ENCODE measurements at places on chromosomes 6 and 20.
A peak's percentile ranks its signal among the peaks of the same experiment; 100 is the strongest.

GRCh38 chr20:20744170-20744725, 31.8 kb upstream of the RALGAPA2 start:
- DNase-seq, result no peak
- peak overlapping the region; percentile 91 for H3K27ac ChIP-seq
- peaks cover 6% of the 10 kb centered on the region for H3K27me3 ChIP-seq
- H3K36me3 ChIP-seq, result no peaks in the 10 kb centered on the region
- H3K4me1 ChIP-seq, result peaks cover 39% of the 10 kb centered on the region

GRCh38 chr20:23129266-23129665, 43.1 kb upstream of the CD93 start:
- H3K36me3 ChIP-seq, result no peaks in the 10 kb centered on the region
- no peak for DNase-seq
- peaks cover 80% of the 10 kb centered on the region for H3K4me1 ChIP-seq
- H3K27ac ChIP-seq, result peak overlapping the region; percentile 87
- no peaks in the 10 kb centered on the region for H3K27me3 ChIP-seq

DNA sequence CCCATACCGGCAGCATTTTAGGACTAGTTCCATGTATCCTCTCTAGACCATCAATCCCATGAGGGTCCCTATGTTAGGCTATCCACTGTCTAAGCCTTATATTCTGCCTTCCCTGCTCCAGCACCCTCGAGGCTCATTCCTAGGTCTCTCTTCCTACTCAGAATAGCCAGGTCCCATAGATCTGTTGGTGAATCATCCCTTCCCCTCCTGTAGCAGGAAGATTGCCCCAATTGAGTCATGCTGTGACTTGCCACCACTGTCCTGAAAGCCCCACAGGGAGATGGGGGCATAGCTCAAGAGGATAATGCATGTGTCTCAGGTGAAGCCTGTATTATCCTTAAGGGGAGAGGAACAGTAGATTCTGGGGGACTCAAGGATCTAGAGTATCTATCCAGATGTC, 143.1 kb upstream of the MOCS1 start:
- no peak overlapping the region for H3K27ac ChIP-seq
- no peak for DNase-seq
- H3K4me3 ChIP-seq, result no peak overlapping the region
- H3K27me3 ChIP-seq, result peaks cover 75% of the 10 kb centered on the region
- H3K4me1 ChIP-seq, result no peaks in the 10 kb centered on the region
- H3K36me3 ChIP-seq, result no peaks in the 10 kb centered on the region

GRCh38 chr6:143539734-143540133, 28.2 kb upstream of the FUCA2 start:
- H3K27me3 ChIP-seq, result no peaks in the 10 kb centered on the region
- H3K36me3 ChIP-seq, result no peaks in the 10 kb centered on the region
- H3K4me3 ChIP-seq, result no peak overlapping the region
- H3K27ac ChIP-seq, result no peak overlapping the region

- no peak for DNase-seq
- H3K27ac ChIP-seq, result no peak overlapping the region
- peaks cover 31% of the 10 kb centered on the region for H3K27me3 ChIP-seq
- H3K4me3 ChIP-seq, result no peak overlapping the region
- no peaks in the 10 kb centered on the region for H3K4me1 ChIP-seq
Observed at GRCh38 chr6:87881342-87881895, 166.2 kb upstream of the SPACA1 start.

DNA sequence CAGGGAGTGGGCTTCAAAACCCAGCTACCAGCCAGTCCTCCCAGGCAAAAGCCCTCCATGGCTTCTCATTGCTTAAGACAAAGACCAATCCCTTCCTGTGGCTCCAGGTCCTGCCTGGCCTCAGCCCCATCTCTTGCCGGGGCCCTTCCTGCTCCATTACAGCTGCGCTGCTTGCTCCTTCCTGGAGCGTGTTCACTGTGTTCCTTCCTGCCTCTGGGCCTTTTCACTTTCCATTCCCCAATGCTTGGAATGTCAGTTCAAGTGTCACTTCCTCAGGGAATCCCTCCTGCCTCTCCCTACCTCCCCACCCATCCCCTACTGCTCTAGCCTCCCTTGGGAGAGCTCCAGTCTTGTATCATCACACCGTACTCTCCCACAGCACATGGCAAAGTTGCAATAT, 11.1 kb upstream of the ITPR3 start:
- peak overlapping the region; percentile 91 for H3K27ac ChIP-seq
- H3K36me3 ChIP-seq, result no peaks in the 10 kb centered on the region
- no peaks in the 10 kb centered on the region for H3K27me3 ChIP-seq
- no peak overlapping the region for H3K4me3 ChIP-seq
- H3K4me1 ChIP-seq, result peaks cover 45% of the 10 kb centered on the region

DNA sequence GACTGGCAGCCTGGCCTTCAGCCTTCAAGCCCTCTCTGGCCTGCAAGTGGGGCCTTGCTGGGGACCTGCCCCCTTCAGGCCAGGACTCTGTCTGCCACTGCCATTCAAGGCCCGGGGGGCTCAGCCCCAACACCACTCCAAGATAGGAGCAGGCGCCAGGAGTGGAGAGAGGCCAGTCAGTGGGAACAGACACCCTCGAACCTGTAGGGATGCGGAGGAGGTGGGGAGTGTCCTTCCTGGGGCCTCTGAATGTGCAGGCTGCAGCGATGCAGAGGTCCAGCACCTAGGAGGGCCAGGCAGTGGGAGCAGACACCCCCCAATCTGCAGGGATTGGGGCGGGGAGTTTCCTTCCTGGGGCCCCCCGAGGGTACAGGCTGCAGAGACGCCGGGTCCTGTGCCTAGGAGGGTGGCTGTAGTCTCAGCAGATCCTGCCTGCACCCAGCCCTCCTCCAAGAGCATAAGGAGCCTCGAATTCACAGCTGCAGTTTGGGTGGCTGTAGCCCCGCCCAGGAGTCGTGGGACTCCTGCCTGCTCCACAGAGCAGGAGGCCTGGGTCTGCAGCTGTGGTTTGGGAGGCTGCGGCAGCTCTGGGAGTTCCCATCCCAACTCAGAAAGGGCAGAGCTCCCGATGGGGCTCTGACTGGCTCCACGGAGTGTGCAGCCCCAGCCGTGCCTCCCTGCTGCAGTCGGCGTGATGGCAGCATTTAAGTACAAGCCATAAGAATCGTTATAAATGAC, 33.1 kb downstream of the NR2E1 start:
- H3K27ac ChIP-seq, result no peak overlapping the region
- no peaks in the 10 kb centered on the region for H3K36me3 ChIP-seq
- no peak for DNase-seq
- no peak overlapping the region for H3K4me3 ChIP-seq
- peaks cover 12% of the 10 kb centered on the region for H3K27me3 ChIP-seq

DNA sequence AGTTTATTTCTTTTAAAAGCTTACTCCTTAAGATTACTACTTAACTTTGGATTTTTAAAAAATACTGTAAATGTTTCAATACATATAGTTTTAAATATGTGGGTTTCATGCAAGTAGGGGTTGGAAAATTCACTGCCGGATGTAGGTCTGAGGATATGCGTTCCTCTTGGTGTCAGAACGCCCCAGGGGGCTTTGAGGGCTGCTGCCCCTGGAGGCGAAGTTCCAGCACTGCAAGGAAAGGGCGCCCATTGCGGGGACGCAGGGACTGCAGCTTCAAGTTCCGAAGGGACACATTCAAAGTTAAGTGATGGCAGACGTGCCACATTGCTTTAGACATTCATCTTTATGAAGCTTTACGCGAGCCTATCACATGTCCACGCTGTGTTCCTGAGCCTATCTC, 152.9 kb downstream of the SOD2 start:
- peaks cover 23% of the 10 kb centered on the region for H3K27me3 ChIP-seq
- no peaks in the 10 kb centered on the region for H3K4me1 ChIP-seq
- no peak overlapping the region for H3K4me3 ChIP-seq
- no peak overlapping the region for H3K27ac ChIP-seq
- no peaks in the 10 kb centered on the region for H3K36me3 ChIP-seq
- DNase-seq, result no peak

DNA sequence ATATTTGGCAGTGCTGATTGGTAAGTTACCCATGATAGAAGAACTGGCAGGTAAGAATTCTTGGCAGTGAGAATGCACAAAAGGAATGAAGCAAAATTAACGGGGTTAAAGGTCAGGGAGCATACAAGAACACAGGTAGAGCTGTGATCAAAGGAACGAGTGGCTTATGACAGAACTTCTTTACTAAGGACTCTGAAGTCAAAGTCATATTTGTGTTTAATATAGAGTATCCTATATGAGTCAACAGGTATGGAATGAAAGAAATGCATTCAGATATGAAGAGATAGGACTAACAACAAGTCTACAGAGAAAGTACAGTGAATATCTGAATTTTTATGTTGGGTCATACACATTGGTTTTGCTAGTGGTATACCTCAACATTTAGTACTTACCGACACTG, 209.0 kb upstream of the CITED2 start:
- H3K27ac ChIP-seq, result no peak overlapping the region
- no peaks in the 10 kb centered on the region for H3K27me3 ChIP-seq
- no peak for DNase-seq
- H3K36me3 ChIP-seq, result no peaks in the 10 kb centered on the region

DNA sequence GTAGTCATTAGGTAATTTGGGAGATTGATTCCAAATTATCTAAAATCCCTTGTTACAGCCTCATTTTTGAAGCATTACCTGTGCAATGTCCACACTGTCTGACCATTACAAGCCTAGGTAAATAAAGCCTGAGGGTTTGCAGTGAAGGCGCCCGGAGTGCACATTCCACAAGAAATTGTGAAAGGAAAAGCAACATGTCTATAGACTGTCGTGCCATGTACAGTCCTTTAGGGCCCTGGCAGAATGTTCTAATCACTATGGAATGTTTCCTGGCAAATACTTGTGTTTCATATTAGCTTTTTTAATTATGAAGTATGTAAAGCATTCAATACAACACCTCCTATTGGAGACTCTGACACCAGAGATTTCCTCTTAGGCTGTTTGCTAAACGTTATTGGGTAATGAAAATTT, 28.9 kb downstream of the PREP start:
- no peaks in the 10 kb centered on the region for H3K27me3 ChIP-seq
- H3K4me1 ChIP-seq, result peaks cover 4% of the 10 kb centered on the region
- no peak overlapping the region for H3K27ac ChIP-seq
- no peak overlapping the region for H3K4me3 ChIP-seq

GRCh38 chr6:29964518-29964886, 22.2 kb downstream of the HLA-A start:
- peaks cover 54% of the 10 kb centered on the region for H3K4me1 ChIP-seq
- peak overlapping the region; percentile 69 for H3K4me3 ChIP-seq
- no peaks in the 10 kb centered on the region for H3K27me3 ChIP-seq
- H3K36me3 ChIP-seq, result no peaks in the 10 kb centered on the region

GRCh38 chr6:109381061-109381746, 1.1 kb downstream of the CD164 start:
- no peaks in the 10 kb centered on the region for H3K27me3 ChIP-seq
- peaks cover 22% of the 10 kb centered on the region for H3K36me3 ChIP-seq
- peak overlapping the region; percentile 88 for H3K4me3 ChIP-seq
- no peak for DNase-seq
- H3K27ac ChIP-seq, result peak overlapping the region; percentile 98

DNA sequence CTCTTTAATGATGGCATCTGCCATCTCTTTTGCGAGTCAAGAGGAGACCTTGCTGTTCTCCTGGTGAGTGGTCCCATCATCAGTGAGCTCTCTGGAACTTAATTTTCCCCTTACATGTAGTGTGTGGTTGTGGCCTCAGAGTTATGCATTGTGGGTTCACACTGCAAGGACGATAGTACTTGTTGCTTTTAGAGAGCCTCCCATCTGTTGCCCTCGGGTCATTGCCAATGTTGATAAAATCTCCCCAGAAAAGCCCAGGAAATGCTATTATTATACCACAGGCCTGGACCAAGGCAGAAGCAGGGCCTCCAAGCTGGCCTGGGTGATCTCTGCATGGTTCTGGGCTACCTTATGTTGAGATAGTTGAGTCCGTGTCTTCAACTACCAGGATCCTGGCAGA, 241.6 kb downstream of the BMP7 start:
- no peak overlapping the region for H3K4me3 ChIP-seq
- no peaks in the 10 kb centered on the region for H3K36me3 ChIP-seq
- DNase-seq, result no peak
- H3K27ac ChIP-seq, result no peak overlapping the region
- H3K27me3 ChIP-seq, result peaks cover 78% of the 10 kb centered on the region

All from left ventricle myocardium inferior (tissue), 1 donor.